ENCODE measurements at places on chromosomes 13 and 19.

DNA sequence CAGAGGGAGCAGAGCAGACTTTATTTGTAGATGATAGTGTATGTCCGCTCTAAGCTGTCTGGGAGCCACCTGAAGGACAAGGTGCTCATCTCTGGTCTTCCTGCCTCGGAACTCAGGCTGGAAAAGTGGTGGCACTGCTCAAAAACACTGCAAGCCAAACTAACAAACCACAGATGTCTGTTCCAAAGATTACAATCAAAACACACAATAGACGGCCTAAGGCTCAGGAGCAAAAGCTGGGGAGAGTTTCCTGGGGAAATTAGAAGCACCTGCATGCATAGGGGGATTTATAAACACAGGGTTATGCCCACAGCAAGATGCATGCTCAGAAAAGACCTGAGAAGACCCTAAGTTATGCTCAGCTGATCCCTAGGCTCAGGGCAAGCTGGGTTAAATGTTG lies 9.4 kb upstream of the EVI5L start:
- DNase-seq: no peak

DNA sequence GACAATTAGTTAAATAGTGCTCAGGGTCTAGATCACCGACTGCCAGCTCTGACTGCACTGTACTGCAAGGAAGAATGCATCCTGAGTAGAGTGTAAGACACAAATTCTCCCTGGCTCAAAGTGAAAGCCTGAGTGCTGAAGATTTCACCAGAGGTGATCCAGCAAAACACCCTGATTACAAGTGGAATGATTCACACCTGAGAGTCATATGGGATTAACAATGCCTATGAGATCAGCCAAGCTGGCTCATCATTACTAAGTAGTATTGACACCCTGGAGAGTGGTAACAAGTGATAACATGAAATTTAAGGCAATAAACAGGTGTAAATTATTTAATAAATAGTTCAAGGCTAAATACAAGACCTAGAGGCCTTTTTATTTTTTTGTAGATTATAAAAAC lies 403.8 kb upstream of the PRR20A start:
- no peak for DNase-seq

- no peak for DNase-seq
These were observed 34.1 kb downstream of the CSNK1G2 start for GRCh38 chr19:1975162-1975480.

- no peak for DNase-seq
These were observed 64.3 kb downstream of the CACNA1A start for GRCh38 chr19:13441810-13442512.

GRCh38 chr19:35029737-35030256 lies 473 bp upstream of the SCN1B start:
- DNase-seq: no peak

GRCh38 chr13:100176801-100177400 lies 88.0 kb downstream of the PCCA start:
- no peak for DNase-seq

- DNase-seq: no peak
These were observed 7.6 kb downstream of the ZNF574 start for GRCh38 chr19:42083537-42083936.

DNA sequence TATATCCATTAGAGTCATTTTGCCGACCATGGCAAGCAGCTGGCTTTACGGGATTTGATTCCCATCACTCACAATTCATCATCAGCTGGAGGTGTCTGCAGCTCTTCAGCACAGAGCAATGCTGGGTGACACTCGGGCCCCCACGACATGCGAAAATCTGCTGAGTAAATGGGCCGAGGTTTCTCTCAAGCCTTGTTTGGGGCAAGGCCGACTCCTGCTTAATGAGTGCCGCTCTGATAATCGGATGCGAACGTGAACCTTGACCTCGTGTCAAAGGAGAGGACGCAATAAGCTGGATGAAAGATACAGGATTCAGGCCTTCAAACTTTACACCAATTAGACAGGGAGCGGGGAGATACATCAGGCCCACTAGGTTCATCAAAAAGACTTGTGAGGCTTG lies 65.2 kb downstream of the GGACT start:
- no peak for DNase-seq

DNA sequence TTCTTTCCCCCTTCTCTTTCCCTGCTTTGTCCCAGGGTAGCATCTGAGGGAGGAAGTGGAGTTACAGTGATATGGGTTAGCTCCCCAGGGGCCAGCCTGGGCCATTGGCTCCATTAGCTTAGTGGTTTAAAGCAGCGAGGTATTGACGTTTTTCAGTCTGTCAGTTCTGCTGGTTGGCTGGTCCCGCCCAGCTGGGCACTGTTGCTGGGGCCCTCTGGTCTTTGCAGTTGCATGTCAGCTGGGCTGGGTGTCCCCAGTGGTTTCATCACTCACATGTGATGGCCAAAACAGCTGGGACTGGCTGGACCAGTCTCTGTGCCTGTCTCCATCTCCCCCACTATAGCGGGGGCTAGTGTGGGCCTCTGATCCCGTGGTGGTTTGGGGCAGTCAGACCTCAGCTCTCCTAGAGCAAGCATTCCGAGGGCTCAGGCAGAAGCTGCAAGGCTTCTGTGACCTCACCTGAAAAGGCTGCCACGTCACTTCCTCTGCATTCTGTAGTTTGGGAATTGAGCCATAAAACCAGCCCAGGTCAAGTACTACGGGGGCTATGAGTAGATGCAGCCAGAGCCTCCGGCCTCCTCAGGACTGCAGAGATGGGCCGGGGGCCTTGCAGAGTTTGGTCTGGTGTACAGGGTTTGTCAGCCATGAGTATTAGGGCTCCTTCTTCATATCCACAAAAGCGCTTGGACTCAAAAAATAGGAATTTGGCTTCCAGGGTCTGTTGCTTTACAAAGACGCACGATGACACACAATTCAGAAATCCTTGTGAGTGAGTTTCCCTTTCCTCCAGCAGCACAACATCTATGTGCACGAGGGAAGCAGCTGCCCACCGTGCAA lies 30.0 kb downstream of the TSSK6 start:
- no peak for DNase-seq

- no peak for DNase-seq
These were observed 851 bp downstream of the ZNF320 start for GRCh38 chr19:52896431-52897137.

DNA sequence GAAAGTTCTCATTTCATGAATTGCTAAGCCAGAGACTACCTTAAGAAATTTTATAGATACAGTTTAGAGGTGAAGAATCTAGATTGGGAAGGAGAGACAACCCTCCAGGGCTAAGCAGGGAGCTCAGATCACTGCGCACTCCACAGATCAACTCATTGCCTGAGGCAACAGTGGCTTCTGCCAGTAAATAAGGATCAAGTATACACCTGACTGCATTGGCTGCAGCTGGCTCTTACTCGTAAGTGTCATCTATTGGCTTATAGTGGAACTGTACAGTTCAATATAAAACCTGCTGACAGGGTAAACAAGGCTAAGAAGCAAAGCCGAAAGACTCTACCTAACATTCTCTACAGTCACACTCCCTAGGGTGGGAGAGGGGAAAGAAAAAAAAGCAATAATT lies 18.0 kb upstream of the C1QTNF9B start:
- DNase-seq: no peak

- no peak for DNase-seq
These were observed 73.2 kb upstream of the MCF2L start for GRCh38 chr13:112895521-112896465.

DNA sequence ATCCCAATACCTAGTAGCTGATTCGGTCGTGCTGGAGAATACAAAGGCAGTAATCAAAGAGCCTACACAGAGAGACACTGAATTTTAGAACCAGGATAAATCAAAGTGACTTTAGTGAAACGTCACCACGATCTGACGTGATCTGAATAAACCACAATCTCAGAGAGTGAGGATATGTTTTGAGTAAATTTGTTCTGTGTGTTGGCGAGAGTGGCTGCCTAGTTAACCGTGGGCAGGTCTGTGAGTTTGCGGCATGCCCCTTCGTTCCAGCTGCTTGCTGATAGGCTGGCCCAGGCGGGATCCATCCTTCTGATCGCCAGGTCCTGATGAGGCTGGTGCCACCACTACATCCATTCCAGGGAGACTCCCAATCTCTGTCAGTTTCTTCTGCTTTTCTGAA lies 40.4 kb downstream of the LRCH1 start:
- DNase-seq: peak; percentile 3

DNA sequence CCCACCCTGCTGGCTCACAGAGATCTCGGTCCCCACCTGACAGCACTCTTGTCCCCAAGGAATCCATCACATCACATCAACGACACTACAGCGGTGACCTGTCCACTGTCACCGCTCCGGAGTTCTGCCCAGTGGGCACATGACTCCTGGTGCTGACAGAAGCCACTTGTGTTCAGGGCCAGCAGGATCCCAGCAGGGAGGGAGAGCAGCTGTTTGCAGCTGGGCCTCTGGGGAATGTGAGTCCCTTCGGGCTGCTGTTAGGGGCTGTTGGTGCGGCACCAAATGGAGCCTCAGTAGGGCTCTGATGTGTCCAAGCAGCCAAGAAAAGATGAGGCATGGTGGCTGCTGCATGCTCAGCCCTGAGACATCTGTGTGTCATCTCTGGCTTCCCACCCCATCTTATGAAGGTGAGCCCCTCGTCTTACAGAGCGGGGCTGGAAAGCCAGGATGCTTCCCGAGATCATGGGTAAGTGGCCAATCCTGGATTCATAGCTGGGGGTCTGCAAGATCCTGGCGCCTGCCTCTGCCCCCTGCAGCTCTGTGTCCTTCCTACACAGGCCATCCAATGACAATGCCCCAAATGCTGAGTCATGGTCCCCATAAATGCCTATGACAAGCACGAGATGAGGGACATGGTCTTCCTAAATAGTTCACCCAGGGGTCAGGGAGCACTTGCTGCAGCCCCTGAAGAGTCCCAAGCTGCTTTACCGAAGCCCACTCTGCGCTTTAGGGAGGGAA lies 56.0 kb downstream of the F2RL3 start:
- DNase-seq: no peak

DNA sequence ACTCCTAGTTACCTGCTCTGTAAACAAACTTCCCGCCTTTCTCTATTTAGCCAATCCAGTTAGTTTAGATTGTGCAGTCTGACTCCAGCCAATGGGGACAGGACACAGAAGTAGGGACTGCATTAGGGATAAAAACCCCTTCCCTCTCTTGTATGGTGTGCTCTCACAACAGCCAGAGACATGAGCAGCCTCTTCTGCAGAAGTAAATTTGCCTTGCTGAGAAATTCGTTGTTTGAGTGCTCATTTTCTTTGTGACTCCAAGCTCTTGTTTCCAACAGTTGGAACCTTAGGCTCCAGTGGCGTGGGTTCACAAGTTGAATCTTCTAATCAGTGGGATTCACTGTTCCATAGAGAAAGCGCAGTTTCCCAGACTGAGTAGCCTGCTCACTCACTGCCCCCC lies 66.1 kb downstream of the ZNF93 start:
- DNase-seq: no peak

GRCh38 chr13:46728777-46729176 lies 68.2 kb downstream of the ESD start:
- no peak for DNase-seq

- DNase-seq: no peak
These were observed 43.0 kb downstream of the CACNA1A start for GRCh38 chr19:13463296-13463695.

GRCh38 chr19:51256155-51256625 lies 5.3 kb downstream of the SIGLECL1 start:
- no peak for DNase-seq

DNA sequence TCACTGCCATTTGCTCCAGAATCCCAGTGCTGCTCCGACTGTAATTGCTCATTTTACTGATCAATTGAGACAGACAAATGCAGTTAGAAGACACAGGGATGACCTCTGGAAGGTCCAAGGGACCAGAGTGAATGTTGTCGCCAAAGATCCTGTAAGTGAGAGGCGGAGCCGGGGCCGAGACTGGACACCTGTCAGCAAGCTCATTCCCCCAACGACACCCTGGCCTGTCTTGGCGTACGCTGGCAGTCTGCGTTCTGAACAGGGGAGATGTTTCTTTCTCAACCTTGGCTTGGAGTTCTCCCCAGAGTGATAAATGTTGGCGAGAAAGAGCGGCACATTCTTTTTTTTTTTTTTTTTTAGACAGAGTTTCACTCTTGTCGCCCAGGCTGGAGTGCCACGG lies 24.2 kb downstream of the GADD45B start:
- DNase-seq: no peak

- no peak for DNase-seq
These were observed 64.4 kb upstream of the ZNF43 start for GRCh38 chr19:21900401-21900800.

GRCh38 chr13:72384879-72385278 lies 342.6 kb downstream of the MZT1 start:
- DNase-seq: no peak

DNA sequence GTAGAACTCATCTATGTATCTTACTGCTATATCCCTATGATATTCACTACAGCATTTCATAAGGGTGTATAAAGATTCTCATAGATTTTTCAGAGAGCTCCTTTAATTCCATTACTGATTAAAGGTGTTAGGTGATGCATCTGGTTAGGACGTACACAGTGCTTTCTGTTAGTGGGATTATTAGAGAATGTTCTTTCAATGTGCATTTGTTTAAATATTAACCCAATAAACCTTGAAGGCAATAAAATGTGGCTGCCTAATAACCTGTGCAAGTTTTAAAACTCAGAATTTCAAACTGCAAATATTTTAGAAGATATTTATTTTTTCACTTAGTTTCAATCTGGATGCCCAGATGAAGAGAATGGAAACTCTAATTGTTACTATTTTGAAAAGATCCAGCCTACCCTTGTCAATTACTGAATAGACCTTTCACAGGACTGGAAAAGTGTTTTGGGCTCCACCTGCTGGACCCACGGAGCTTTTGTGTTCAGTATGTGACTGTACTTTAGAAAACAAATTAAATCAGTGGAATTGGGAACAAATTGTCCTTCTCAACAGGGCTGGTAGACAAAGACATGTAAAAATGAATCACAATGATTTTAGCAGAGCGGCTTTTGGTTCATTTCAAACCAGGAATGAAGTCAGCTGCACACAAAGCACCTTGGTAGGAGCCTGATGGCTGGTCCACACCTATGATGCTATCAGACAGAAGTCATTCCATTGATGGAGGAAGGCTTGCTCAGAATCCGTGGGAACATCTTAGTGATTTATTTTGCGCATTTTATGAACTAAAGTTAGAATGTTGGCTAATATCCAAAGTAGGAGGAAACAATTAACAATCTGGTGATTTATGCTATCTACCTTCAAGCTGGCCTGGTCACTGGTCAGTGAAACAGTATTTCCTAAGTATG lies 89.4 kb upstream of the RAP2A start:
- DNase-seq: peak; percentile 14

- no peak for DNase-seq
These were observed 48.0 kb upstream of the KATNAL1 start for GRCh38 chr13:30355384-30355699.

DNA sequence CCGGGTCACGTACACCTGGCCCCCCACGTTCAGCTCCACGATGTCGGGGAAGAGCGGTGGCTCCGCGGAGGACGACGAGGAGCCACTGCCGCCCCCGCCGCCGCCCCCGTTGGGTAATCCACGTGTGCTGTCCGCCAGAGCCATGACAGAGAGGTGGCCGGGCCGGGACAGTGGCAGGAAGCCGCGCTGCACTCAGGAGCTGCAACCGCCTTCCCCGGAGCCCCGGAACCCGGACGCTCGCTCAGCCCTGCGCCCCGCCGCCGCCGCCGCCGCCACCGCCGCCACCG lies 257 bp downstream of the KCTD12 start:
- peak; percentile 19 for DNase-seq
